Adipocyte (in vitro differentiated cells): ENCODE measurements at places on chromosomes 2 and 18.
A peak's percentile ranks its signal among the peaks of the same experiment; 100 is the strongest.

- no peak for DNase-seq
These were observed 881.3 kb upstream of the FAM98A start for GRCh38 chr2:34480366-34480765.

- DNase-seq: peak; percentile 56
These were observed 95.9 kb upstream of the MSH2 start for GRCh38 chr2:47307066-47307465.

DNA sequence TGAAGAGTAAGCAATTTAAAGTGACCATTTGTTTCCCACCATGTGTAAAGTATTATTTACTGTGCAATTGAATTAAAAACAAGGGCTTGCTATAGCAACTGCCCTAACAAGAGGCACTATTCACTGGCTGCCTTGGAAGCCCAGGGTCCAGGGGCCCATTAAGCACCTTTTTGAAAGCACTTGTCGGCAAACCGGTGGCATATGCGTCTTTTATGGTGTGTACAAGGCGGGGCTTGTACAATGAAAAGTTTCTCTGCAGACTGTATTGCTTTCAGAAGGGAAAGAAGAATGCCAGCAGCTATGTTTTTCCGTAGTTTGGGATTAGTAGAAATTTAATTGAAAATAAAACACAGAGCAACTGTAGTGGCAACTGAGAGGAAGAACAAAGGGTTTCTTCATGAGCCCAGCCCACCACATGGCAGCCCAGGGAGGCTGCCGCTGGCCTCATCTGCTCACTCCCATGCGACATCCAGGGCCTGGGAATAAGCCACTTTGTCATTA is 279.5 kb upstream of the PARD3B start:
- no peak for DNase-seq

GRCh38 chr18:45335282-45336043 is 279.8 kb upstream of the SLC14A2 start:
- no peak for DNase-seq

DNA sequence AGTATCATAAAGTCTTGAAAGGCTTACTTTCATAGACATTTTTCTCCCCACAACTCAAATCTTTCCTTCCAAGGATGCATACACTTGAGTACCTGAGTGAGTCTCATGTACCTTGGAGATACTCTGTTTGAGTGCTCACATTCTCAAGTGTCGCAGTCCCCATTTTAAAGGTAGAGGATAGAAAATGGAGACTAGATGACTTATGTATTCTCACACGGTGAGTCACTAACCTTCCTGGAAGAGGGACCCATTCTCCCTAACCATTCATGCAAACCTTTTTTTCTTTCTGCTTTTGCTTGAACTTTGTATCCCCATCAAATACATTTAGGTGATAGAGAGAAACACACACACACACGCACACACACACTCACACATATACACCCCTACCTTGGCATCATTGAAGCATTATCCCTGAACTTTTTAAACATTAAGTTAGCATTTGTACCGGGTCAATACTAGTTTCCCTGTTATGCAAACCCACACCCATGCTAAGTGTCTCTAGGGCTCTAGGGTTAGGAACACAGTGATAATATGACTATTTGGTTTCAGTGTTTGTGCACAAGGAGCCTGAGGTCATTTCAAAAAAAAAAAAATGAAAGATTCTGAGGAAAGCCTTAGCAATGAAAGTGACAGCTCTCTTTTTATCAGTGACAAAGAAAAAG is 236.2 kb downstream of the IKZF2 start:
- DNase-seq: no peak

DNA sequence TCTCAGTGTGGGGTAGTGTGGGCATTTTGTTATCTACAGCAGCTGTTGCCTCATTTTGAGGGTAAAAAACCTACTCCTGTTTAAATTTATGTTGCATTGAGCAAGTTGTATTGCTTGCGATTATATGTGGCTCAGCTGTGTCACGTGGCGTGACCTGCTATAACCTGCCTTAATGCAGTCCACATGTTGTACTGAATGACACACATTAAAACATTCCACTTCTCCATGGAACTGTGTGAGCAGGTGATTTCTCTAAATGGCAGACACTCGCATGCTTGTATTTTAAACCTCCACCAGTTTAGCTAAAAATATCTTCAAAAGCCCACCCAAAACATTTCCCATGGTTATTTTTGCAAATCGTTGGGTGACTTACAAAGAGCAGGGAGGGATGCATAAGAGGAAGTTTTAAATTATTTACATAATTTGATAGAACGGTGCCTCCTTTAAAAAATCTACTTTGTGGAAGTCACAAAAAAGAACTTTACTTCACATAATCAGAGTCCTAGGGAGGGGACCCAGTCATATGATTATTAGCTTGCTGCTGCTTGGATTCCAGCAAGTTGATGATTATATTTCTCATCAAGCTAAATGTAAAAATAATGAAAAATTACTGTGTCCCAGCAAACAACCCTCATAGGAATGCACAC is 163.3 kb upstream of the ZEB2 start:
- no peak for DNase-seq

DNA sequence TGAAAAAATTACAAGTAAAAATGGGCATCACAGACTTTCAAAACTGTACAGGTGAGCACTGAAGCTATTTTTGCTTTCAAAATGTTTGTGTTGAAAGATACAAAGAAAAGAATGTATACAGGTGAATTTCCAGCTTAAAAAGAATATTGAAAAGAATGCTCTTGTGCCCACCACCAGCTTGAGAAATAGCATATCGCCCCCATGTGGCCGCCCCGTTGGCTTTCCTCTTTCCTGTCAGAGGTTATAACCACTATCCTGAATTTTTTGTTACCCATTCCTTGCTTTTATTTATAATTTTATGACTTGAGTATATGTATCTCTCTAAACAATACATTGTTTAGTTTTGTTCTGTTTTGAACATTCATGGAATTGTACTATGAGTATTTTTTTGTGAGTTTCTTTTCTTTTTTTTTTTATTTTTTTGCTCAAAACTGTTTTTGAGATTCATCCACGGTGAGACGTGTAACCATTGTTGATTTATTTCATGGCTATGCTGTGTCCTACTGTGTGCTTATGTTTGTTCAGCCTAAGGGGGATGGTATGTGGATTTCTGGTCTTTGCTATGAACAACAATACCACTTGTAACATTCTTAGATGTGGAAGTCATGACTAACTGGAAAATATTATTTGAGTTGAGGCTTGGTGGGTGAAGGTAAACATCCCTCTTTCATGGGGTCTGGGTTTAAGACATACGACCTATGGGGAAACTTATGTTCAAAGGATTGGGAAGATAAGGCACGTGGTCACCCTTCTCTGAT is 11.6 kb downstream of the TRPM8 start:
- peak; percentile 67 for DNase-seq

- DNase-seq: peak; percentile 53
These were observed 201.6 kb downstream of the ERBB4 start for GRCh38 chr2:212337036-212337435.

- no peak for DNase-seq
These were observed 39.1 kb upstream of the GPR17 start for GRCh38 chr2:127606625-127607398.

DNA sequence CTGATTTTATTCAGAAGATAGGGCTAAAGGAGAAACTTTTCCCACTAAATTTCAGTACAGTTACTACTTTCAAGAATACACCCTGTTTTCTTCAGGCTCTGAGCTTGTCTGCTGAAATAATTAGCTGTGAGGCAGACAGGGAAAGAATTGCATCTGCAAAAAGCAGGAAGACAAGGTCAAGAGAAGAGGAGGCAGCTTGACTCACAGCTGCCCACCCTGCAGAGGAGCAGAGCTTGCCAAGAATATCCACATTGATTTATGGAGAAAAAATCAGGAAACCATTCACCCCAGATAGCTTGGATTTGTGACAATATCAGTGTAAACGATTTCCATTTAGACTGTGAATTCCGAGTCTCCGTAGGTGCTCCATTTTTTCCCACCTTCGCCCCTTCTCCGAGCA is 49.0 kb downstream of the ACTR2 start:
- DNase-seq: no peak

GRCh38 chr2:173021939-173022371 is 53.7 kb upstream of the MAP3K20 start:
- DNase-seq: peak; percentile 78

DNA sequence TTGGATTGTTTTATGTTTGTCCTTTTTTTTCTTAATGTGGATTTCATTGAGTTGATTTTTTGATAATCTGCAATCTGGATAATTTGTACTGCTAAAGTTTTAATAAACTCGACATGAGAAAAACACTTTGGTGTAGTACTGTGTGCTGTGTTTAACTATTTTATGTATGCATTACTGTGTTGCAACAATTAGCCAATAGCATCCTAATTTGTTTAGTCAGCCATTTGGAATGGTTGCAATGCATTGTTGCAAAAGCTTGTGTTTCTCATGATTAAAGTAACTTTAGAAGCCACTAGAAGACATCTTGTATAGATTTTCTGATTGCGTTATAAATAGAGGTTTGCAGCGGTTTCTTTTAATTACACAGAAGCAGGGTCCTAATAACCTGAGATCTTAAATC is 53.5 kb downstream of the PPIG start:
- peak; percentile 86 for DNase-seq

DNA sequence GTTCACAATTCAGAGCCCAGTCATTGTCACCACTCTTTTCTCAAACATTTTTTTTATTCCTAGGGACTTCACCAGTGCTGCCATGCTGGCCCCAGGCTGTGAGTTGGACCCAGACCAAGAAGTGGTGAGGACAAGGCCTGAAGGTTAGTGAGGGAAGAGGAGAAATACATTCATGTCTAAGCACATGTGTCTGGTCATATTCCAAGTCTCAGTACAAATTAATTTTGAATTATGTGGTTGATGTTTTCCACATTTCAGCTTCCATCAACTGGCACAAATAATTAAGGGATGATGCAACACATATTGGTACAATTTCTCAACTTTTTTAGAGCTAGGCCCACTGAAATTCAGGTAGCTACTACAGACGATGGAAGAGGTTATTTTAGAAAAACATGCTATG is 106.6 kb upstream of the UPP2 start:
- peak; percentile 29 for DNase-seq

- DNase-seq: no peak
These were observed 5.1 kb downstream of the FIGLA start for GRCh38 chr2:70785137-70785911.

GRCh38 chr2:71069376-71069775 is 928 bp downstream of the NAGK start:
- DNase-seq: peak; percentile 32

GRCh38 chr2:201656102-201656501 is 12.8 kb upstream of the TMEM237 start:
- DNase-seq: no peak

GRCh38 chr2:144455987-144456386 is 63.9 kb downstream of the ZEB2 start:
- peak; percentile 15 for DNase-seq

DNA sequence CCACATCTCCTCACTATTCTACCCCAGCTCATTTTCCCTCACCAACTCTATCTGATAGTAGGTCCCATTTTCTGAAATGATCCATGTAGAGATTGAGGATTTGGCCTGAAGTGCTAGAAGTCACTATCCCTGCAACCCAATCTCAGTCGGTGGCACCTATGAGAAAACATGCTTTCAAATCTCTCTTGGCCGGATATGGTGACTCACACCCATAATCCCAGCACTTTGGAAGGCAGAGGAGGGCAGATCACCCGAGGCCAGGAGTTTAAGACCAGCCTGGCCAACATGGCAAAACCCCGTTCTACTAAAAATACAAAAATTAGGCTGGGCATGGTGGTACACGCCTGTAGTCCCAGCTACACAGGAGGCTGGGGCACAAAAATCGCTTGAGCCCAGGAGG is 19.1 kb upstream of the MARCHF4 start:
- peak; percentile 22 for DNase-seq

- DNase-seq: no peak
These were observed 26.7 kb downstream of the LPIN1 start for GRCh38 chr2:11773111-11773510.

GRCh38 chr2:181685150-181685688 is 4.9 kb upstream of the NEUROD1 start:
- DNase-seq: peak; percentile 27

- DNase-seq: no peak
These were observed 11.7 kb downstream of the SH3YL1 start for GRCh38 chr2:252001-252602.

GRCh38 chr18:60599267-60599666 is 226.7 kb upstream of the MC4R start:
- DNase-seq: no peak

DNA sequence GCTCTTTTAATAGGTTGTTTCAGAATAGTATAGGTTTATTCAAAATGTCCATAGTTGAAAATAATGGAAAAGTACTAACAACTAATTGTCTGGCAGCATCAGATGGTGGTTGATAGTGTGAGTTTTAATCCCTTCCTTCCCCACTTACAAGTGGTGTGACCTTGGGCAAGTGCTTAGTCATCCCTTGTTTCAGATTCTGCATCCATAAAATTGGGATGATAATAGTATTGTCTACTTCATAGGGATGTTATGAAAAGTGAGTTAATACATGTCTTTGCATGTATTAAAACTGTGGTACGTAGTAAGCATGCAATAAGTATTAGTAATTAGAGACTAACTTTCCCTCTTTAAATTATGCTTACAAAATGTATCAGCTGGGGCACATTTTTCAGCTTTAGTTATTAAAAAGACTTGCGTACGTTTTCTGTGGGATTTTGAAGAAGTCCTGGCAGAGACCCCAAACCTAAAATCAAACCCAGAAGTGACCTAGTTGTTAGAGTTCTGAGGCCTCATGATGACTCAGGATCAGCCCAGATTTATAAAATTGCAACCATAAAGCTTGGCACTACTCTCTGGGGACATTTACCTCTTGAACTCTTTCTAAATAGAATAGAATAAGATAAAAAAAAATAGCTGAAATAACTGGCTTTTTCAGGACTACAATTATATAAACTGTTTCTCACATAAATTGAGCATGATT is 8.6 kb downstream of the ITGA4 start:
- DNase-seq: peak; percentile 80

- peak; percentile 64 for DNase-seq
These were observed 51.7 kb downstream of the GFPT1 start for GRCh38 chr2:69335311-69335710.
